ENCODE measurements at places on chromosomes 7 and 10.

- no peak for DNase-seq
These were observed 52.8 kb upstream of the FIGNL1 start for GRCh38 chr7:50502947-50503346.

GRCh38 chr7:25716421-25716820 is 435.6 kb upstream of the NFE2L3 start:
- DNase-seq = no peak

DNA sequence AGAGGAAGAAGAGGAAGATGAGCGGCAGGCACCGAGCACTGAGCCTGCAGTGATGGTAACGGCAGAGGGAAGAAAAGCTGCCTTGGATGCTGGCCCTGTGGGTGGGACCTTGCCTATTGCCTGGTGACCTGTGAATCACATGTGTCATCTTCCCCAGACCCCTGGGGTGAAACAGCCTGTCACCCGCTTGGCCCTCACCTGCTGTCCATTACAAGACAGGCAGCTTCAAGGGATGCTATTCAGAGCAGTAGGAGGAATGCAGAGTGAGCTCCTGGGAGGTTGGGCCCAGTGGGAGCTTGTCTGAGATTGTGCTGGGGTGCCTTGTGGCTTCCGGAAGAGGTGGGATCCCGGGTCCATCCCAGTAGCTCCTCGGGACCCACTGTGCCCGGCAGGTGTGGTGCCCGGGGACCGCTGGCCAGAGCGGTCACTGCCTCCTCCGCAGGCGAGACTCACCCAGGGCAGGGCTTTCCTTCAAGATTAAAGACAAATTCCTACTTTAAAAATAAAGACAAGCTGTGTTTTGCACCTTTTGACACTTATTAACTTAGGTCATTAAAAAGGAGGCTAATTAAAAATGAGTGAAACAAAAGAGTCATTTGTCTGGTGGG is 440.2 kb upstream of the MKI67 start:
- DNase-seq = no peak

DNA sequence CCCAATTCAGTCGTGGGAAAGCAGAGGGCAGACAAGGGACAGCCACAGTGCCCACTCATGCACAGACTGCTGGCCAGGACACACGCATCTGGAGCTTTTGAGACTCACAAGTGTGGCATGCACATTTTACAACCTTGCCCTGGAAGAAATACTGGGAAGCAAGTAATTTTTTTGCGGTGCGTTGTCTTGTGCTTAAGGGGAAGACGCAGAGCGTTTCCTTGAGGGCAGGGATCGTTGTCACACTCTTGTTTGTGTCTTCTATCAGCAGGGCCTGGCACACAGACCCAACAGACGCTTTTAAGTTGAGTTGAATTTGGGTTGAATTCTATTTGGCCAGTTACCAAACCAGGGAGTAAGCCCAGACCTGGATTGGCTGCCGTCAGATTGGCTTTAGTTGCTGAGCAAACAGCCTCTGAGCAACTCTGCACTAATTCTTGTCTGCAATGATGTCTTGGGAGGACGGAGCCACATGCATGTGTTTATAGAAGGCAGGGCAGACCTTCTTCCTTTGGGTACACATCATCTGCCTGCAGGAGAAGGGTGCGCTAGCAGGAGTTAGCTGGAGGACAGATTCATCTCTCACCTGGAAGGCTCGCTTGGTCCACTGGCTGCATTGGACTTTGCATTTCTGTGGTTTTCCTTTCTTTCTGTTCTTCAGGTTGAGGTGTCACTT is 38.4 kb downstream of the IL2RA start:
- DNase-seq = no peak

GRCh38 chr7:90760892-90761291 is 164.8 kb downstream of the CDK14 start:
- DNase-seq = no peak

DNA sequence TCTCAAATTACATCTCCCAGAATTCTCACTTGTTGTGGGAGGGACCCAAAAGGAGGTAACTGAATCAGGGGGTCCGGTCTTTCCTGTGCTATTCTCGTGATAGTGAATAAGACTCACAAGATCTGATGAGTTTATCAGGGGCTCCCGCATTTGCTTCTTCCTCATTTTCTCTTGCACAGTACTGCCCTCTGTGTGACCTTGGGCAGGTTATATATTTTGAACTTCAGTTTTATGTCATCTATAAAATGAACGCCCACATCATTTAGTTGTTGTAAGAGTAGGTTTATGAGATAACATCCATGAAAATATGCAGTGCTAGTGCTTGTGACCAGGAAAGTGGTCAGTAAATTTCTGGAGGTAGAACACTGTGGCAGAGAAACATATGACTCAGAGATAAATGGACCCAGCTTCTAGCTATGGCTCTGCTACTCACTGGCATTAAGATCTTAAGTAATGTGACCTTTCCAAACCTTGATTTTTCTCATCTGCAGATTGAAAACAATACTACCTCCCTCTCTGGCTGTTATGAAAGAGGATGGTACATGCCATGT is 44.3 kb downstream of the SCRN1 start:
- no peak for DNase-seq

Data from NCI-H187 treated with DMSO at 0.1 percent for 48 hours (cell line).